ENCODE measurements at places on chromosomes 4 and X.

GRCh38 chr4:4583606-4584005 is 41.8 kb upstream of the STX18 start:
- no peak for DNase-seq

DNA sequence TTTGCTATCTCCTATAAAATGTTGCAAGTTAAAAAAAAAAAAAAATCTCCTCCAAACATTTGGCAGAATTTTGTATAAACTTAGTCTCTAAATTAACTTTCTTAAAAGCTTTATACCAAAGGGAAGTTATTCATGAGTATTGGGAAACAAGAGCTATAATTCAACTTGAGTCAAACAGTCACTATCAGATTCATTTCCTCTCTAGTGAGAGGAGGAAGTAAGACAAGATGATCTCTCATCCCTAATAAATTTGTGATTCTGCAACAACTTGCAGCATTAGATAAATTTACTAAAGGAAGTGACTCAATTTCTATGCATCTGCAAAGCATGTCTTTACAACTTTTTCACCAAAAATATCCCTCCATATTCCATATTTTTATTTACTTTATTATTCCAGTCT is 135.4 kb upstream of the GNPDA2 start:
- DNase-seq, result no peak

DNA sequence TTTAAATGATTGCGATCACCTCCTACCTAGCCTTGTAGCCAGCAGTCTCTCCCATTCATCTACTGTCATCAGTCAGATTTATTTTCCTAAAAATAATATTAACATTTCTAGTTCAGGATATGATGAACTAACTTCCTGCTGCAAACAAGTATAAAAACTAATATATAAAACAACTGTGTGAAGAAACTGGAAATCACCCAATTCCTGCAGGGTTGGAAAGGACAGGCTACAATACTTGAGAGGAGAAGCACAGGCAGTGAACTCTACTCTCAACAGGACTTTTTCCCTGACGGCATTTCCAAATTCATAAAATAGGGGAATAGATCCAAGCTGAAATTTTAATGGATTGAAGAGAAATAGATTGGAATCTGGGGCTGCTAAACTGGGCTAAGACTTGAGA is 14.2 kb upstream of the BBS12 start:
- DNase-seq, result no peak

GRCh38 chr4:38131371-38132091 is 171.3 kb downstream of the PTTG2 start:
- DNase-seq, result no peak

DNA sequence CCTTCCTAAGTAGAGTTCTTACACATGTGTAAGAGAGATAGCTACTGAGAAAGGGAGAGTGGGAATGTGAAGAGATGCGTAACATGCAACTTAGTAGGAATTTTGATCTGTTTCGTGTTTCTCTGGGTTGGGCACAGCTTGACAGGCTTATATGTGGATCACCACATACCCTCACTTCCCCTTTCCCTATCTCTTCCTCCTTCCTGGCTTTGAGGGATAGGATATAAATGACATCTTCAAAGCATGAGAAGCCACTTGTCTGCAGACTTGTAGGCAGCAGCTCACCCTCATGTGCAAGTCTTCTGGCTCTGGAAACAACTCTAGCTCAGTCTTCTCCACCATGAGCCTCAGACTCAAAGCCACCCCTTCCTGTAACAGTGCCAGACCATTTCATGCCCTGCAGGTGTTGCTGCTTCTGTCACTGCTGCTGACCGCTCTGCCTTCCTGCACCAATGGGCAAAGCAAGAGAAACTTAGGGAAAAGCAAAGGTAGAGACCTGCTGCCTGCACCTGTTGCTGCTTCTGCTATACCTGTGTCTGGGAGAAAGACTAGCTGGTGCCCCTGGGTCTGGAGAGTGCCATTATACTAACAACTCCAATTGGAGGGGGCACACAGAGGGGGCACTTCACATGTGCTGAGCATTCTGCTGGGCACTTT is 5.4 kb upstream of the PF4V1 start:
- no peak for DNase-seq

DNA sequence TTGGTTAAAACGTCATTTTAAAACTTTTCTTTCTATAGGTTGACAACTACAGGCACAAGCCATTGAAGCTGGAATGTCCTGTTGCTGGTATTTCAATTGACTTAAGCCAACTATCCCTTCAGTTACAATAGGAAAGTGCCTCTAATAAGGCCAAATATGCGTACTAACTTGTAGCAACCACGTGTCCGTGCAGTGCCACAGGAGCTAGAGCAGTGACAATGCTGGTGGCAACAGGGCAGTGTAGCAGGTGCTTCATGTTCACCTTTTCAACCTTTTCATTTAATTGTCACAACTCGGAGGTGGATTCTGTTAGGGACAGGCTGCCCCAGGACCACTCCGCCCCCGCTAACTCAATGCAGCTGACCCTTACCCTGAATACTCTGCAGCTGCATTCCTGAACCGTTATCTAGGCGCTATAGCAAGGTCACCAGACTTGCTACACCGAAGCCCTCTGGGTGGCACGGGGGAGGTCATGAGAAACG is 37.7 kb downstream of the ERVMER34-1 start:
- no peak for DNase-seq

DNA sequence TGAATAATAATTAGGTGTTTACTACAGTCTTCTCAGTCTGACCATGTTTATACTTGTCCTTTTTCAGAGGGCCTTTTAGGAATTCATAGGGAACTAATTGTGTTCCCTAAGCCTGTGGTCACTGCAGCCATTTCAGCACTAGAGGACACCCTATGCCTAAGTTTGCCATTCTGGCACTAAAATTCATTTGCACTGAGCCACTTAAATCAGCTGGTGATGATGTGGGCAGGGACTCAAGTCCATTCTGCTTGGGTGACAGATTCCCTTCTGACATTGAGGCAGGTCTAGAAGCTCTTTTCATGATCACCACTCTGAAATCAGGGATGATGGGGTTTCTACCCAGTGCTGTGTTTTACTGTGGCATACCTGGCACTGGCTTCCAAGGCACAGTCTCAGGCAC is 1178.9 kb upstream of the DIAPH2 start:
- DNase-seq, result no peak

DNA sequence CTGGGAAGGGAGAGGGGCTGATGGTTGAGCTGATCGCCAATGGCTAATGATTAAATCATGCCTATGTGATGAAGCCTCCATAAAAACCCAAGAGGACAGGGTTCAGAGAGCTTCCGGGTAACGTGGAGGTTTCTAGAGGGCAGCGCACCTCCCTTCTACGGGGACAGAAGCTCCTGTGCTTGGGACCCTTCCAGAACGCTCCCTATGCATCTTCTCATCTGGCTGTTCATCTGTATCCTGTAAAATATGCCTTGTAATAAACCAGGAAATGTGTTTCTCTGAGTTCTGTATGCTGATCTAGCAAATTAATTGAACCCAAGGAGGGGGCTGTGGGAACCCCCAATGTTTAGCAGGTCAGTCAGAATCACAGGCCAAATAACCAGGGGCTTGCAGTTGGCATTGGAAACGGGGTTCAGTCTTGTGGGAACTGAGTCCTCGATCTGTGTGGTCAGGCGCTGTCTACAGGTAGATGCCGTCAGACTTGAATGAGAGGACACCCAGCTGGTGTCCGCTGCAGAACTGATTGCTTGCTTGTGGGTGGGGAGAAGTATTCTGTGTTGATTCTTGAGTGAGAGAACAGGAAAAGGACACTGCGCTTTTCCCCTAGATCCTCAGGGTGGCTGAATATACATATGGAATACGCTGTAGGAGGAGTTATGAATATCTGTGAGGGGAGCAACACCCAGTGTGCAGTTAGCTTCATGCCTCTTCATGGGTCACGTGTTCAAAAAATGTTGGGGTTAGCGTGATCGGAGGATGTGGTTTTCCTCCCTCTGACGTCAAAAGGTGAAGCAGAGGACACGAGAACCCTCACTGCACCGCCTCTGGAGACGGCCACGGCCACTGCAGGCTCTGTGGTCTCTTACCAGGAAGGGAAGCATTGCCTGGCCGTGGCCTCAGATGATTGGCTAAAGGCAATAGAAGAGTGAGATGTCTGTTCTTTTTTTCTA is 29.2 kb downstream of the HTT-AS start:
- no peak for DNase-seq

- DNase-seq, result no peak
Observed at GRCh38 chr4:78800965-78801364, 24.8 kb downstream of the BMP2K start.

DNA sequence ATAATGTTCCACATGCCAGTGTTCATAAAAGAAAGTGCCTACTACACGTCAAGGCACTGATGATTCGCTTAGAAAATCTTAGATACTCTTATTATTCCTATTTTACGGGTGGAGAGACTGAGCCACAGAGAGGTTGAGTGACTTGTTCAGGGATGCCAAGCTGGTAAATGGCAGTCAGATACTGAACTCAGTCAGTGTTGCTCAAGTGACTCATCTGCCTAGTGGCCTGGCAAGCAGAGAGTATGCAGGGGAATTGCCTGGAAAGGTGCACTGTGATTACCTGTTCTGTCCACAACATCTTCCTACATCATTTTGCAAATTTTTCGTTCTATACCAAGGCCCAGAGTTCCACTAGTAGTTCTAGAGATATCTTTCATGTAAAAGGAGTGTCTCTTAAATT is 68.4 kb downstream of the RAPGEF2 start:
- DNase-seq, result no peak

DNA sequence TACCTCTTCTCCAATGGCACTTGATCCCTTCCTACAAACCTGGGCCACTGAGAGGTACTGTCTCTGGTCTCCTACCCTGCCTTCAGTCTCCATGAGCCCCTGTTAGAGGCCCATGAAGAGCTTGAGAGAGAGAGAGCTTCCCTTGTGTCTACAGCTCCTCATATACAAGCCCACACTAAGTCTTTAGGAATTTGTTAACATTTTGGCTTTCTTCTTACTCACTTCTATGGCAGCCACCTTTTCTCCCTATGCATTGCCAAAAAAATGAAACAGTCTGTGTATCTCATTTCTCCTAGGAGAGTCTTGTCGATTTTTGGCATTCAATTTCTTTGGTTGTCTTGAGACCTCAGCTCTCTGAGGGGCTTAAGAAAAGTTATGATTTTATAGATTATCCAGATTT is 90.9 kb upstream of the LNX1 start:
- DNase-seq, result no peak

DNA sequence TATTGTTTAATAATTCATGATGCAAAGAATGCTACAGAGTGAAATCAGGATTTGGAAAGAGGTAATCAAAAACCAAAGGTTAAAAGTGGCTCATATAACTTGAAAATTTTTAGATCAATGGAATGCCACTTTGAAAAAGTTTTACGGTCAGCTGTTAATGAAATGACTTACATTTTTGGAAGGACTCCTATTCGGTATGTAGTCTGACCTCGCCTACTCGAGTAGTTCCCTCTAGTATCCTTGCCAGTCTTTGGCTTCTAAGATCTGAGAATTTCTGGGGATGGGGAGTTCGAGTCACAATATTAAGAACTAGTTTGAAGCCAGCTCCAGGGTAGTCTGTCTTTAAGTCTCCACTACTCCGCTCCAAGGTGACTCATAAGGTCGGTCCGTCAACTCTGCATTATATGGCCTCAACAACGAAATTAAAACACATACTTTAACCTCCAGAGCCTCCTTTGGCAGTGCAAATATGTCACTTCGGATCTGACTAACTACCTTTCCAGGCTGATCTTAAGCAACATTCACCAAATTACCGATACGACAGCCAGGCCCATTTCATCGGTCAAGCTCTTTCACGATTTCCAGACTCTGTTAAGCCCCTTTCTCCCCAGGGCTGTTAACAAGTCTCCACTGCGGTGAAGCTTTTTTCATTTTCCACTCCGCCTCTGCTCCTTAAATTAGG is 733 bp upstream of the NAA15 start:
- DNase-seq, result no peak

DNA sequence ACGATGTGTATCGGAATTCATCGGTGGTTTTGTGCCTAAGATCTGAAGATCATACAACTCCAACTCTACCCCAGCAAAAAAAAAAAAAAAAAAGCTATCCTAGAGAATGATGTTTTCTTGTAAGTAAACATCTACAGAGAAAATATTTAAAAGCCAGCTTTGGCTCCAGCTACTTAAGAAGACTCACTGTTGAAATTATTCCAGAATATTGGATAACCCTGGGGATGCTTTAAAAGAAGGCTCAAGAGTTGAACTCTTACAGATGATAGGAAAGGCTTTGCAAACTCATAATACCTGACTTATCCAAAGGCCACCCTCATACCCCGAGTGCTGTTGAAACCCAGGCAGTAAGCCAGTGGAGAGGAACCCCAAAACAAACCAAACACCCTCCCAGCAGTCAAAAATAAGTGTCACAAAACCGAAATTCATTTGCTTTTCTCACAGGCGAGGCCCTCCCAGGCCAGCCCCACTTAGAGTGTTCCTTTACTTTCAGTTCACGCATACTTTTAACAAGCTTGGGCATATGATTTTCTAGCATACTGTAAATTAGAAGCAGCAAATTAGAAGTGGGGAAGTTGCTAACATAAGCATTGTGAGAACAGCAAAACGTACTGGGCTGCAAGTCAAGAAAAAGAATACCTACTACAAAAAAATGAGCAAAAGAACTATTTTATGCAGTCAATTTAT is 2.7 kb upstream of the AMELX start:
- DNase-seq, result no peak

DNA sequence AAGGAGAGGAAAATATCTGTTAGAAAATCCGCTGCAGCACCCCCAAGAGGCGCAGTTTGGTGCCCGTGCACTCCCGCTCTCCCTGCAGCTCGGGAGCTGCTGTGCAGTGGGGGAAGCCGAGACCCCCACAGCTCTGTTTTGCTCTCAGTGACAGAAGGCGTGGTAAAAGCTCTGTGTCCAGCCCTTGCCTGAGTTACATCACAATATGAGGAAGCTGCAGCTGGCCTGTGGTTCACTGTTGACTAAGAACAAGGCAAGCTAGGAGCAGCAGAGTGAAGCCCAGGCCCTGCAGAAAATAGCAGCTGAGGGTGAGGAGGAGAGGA is 88.5 kb upstream of the ADRA2C start:
- no peak for DNase-seq

GRCh38 chrX:7603387-7603786 is 239.6 kb upstream of the VCX start:
- DNase-seq, result no peak

- DNase-seq, result no peak
Observed at GRCh38 chr4:83890816-83891215, 354.9 kb downstream of the GPAT3 start.

GRCh38 chr4:124641715-124642381 is 70.7 kb downstream of the ANKRD50 start:
- DNase-seq, result no peak

DNA sequence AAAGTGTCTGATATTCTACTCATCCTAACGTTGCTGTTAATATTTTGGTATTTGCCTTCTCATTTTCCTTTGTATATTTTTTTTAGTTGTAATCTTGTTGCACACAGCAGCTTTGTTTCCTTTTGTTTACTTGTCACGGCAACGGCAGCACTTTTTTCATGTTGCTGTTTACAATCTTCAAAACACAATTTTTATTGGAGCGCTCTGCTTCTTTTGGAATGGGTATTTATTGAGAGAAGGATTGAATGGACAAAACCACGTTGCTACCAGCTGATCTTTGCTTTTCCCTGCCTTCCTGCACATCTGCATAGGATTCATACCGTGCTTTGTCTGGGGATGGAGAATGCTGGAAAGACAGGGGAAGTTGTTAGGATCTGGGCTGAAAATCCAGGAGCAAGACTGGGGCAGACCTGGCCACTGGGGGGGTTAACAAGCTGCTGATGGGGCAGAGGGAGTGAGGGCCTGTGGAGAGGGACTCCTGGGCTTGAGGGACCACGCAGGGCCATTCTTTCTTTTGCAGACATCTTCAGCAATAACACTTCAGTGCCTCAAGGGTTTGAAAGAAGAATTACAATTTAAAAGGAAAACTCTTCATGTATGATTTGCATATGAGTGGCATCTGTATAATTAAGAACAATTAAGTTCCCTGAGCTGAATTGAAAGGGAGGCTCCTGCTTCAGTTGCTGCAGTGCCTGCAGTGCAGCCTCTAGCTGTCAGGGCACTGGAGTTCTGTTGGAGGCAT is 69.8 kb downstream of the TMEM131L start:
- DNase-seq, result no peak

All from breast epithelium (tissue), 4 donors.